ENCODE measurements at places on chromosomes 7 and 10. TPM values are rescaled to one million over a fixed set of nuclear protein-coding genes. Genes with fewer than 3 reads are reported as not detected.

GRCh38 chr10:75803816-75804552 is 372.6 kb downstream of the LRMDA start:
- DNase-seq: no peak

DNA sequence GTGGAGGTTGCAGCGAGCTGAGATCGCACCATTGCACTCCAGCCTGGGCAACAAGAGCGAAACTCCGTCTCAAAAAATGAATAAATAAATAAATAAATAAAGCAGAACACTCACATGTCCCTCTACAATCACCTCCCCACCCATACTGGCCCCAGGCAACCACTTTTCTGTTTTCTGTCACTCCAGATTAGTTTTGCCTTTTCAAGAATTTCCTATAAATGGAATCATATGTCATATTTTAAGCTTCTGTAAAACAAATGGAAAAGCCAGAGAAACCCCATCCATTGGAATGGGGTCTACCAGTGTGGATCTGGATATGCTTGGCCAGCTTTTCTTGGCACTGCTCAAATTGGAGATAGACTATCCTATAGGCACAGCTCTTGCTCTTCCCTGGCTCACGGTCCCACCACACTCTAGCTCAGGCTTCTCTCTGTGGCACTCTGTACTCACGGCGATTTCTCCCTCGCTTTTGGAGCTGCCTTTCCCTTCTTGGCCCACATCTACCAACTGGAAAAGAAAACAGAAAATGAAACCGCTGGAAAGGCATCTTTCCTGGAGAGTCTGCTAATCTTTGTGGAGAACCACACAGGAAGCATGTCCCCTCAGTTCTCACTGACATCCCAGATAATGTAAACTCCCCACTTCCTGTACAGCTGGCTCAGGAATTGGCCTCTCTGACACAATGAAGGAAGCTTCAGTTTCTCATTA is 210.1 kb downstream of the JCAD start:
- peak; percentile 65 for DNase-seq

DNA sequence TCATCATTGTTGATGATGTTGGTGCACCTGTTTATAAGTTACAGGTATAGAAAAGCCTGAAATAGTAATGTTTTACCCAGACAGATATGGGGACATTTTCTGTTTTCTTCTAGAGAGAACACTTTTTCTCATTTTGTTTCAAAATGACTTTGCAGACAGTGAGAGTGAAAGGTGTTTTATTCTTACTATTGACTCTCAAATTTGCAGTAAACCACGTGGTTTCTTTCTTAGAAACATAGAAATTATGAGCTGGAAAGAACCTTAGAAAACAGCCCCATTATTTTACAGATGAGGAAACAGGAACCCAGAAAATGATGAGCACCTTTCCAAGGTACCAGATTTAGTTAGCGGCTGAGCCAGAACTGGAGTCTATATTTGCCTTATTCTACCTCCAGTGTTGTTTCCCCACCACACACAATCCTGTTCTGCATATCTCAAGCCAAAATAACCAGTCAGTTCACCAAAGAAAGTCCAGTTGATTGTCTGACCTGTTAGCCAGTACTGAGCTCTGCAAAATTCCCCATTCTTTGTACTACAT is 138.9 kb upstream of the AHR start:
- no peak for DNase-seq

- peak; percentile 42 for DNase-seq
Measured at GRCh38 chr7:155803418-155804376, 8.6 kb downstream of the SHH start.

DNA sequence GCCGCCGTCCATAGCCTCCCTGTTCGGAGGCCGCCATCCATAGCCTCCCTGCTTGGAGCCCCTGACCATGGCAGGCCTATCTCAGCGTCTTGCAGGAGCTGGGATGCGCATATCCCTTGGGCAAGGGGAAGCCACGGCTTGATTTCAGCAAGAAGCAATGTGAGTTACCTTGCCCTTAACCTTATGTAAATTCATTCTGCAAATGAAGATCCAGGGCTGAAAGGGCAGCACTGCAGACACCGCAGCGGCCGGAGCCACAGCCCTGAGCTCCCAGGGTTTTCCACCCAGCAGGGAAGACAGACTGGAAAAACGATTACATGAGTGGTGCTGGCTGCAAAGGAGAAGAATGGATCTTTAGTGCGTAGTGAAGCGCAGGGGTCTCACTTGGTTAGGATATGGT is 95.8 kb downstream of the SEC61G start:
- no peak for DNase-seq

- DNase-seq: no peak
Measured at GRCh38 chr10:78442836-78443550, 409.3 kb downstream of the RPS24 start.

The GGCT gene
- 38.2 TPM for total RNA-seq

The ACTL6B gene
- not detected for total RNA-seq

The CAV2 gene
- total RNA-seq: 89.0 TPM

The NPSR1 gene
- total RNA-seq: not detected

Data from myocyte (in vitro differentiated cells).